ENCODE measurements at places on chromosomes 7 and 10. TPM values are rescaled to one million over a fixed set of nuclear protein-coding genes. Genes with fewer than 3 reads are reported as not detected.

DNA sequence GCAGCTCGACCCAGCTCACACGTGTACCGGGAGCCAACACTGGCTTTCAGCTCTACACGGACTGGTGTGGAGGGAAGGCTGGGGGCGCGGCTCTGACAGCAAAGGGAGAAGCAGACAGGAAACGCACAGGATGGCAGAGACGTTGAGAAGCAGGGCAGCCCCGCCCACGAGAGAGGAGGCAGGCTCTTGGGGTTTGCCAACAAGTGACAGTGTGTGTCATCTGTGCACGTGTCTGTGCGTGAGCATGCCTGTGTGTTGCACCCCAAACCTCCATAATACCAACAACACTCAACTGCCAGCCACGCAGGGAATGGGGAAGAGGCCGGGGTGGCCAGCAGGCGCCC, 64.4 kb upstream of the PDGFA start:
- DNase-seq, result no peak

DNA sequence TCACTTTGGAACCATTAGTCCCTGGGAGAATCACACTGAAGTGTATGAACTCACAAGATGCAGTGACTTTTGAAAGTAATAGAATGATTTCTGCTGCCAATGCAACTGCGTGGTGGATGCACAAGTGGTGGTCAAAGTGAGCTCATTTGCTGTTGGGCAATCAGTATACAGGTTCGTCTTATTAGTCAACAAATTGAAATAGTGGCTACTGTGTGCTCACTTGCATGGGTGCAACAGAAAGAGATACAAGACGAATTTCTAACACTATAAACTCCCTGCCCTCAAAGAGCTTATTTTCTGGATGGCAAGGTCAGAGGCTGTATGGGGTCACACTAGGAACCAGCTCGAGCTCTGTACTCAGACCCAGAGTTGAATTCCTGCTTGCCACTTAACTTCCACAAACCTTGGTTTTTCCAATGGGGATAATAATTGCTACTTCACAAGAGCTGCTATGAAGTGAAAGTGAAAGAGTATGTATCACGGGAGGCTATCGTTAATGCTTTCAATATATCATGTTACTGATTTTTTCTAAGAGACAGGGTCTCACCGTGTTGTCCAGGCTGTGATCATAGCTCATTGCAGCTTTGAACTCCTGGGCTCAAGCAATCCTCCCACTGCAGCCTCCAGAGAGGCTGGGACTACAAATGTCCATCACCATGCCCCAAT, 8.3 kb upstream of the BCL7B start:
- DNase-seq, result no peak

GRCh38 chr10:14604181-14605142, 170.2 kb downstream of the FAM107B start:
- DNase-seq, result peak; percentile 74

GRCh38 chr7:134448356-134449229, 10.3 kb downstream of the AKR1B1 start:
- peak; percentile 61 for DNase-seq

DNA sequence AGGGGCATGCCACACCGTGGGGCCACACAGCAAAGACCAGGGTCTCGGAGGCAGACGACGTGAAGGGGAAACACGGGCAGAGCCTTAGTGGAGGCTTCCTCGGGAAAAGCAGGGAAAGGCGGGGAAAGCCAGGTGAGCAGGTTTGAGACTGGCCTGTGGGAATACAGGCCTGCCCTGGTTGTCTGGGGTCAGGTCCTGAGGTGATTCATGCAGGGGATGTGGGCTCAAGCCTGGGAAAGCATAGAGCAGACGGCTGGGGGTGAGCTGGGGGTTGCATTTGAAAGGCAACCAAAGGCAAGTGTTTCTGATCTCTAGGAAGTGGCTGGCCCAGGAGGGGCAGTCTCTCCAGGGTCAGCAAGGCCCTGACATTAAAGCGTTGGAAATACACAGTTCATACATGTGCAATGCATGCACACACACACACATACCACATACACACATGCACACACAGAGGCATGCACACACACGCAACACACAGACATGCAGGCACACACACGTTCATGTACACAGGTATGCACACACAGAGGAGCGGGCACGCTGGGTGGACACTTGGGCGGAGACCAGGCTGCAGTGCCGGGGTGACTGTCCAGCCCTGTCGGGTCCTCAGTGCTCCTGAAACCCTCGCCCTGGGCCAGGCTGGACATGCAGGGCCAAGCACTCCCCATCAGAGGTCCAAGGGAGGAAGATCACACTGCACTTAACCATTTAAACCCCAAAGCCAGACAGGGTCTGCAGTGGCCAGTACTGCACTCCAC, 51.8 kb downstream of the DPYSL4 start:
- DNase-seq, result no peak

DNA sequence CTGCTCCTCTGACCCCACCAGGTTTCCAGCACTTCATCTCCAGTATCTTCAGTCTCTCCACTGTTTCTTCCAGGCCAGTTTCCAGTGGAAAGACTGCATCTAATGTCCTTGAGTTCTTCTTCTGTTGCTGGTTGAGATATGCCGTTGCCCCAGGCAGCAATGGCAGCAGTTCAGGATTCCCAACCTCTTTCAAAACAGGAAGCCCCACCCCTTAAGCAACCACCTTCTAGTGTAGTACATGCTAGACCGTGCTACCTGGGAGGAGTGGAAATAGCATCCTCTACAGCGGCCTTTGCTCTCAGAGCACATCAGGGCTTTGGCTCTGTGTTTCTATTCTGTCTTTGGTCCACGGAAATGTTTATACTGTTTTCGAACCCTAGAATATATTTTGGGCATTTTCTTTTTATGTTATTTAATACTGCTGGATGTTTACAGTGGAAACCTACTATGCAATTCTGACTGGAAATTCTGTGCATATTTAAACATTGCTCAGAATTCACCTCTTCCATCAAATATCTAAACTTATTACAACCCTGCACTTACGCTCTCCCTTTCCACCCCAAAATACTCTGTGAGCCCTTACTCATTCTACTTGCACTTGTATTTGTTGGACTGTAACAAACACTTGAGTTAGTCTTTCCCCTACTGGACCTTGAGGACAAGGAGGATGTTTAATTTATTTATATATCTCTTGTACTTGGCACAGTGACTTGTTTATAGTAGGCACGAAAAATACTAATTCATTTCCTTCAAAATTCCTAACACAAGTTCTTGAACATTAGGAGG, 8.5 kb upstream of the BPGM start:
- no peak for DNase-seq

DNA sequence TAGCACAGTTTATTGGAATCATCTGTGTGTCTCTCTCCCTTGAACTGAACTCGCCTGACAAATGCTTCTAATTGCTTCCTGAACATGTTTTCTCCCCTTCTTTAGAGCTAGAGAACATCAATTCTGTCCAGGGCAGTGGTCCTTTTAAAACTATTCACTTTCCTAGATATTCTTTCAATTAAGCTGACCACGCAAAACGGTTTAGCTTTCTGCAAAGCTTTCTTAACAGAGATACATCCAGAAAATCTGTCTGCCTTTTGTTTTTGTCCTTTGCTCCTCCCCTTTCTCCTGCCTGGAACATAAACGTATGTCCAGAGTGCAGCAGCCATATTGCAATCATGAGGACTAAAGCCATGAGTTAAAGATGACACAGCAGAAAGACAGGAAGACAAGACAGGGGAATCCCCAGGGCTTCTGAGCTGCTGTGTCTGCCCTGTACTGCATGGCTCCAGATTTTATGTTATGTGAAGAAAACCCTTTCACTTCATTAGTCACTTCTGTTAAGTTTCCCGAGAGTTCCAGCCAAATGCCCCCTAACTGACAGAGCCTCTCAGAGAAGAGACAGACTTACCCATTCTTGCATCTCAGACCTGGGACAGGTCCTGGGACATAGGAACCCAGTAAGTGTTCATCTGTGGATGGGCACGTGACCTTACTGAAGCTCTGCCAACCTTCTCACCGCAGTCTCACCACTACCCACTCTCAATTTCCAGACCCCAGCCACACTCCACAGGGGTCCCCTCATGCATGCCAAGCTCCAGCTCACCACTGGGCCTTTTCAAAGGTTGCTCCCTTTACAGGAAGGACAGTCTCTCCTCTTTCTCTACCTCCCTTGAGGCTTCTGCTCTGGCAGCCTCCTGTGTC, 35.0 kb upstream of the CPXM2 start:
- DNase-seq, result no peak

- DNase-seq, result no peak
These were observed 19.1 kb upstream of the GIMAP2 start for GRCh38 chr7:150666412-150666811.

DNA sequence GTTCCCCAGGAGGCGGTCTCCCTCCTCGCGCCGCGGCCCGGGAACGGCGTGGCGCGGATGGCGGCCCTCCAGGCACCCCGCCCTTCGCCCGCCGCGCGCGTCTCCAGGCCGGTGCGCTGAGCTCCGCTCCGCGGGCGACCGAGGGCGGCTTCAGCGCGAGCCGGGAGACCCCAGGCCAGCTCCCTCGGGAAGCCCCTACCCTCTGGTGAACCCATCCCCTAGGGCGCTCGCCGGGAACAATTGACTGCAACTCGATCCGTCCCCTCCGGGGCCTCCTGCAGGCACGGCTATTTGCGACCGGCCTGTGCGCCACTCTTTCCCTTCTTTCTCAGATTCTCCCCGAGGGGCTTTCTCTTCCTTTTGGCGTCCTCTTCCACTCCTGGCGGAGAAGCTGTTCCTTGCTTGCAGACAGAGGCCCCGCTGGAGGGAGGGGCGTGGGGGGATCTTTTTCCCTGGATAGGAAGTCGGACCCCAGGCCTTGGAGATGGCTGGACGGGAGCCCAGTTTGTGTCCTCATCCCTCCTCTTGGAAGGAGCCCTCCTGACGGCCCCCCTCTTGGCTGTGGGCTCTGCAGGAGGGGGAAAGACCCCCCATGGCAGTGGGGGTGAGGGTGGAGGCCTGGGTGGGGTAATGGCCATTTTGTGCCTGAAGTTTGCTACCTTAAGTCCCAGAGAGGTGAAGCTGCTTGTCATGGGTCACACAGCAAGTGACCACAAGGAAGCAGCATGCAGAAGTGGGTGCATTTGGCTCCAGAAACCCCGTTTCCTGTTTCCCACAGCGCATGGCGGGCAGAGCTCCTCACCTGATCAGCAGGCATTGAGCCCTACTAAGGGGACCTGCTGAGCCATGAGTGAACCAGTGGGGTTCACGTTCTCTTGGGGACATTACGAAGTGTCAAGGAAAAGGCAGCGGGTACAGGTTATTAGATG, 171.2 kb upstream of the TNRC18 start:
- no peak for DNase-seq

SEC61A2 gene
- total RNA-seq, result 2.2 TPM

MCM10 gene
- total RNA-seq, result 14.5 TPM

LRRC18 gene
- total RNA-seq, result not detected

Measured in HT-29 (cell line).